ENCODE measurements at places on chromosomes 3 and 15. TPM values are rescaled to one million over a fixed set of nuclear protein-coding genes. Genes with fewer than 3 reads are reported as not detected.
A peak's percentile ranks its signal among the peaks of the same experiment; 100 is the strongest.

DNA sequence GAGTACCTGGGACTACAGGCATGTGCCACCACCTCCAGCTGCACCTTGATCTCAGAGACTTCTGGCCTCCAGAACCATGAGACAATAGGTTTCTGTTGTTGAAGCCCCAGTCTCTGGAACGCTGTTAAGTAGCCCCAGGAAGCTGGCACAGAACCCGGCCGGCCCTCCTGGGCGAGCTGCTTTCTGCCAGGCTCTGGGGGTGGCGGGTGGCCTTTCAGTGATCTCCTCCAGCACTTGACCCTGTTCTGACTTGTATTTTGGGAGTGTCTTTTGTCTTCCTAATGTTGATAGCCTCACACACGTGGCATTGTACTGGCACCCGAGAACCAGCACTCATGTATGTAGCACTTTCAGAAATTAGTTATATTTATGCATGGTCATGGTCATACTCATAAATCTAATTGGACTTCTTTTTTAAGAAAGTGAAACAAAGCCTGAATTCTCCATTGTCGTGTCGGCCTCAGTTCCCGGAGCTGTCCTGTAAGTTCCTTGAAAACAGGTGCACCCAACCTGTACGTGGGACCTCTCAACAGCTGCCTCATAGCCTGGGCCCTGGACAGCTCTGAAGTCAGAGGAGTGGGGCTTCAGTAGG, 74.0 kb downstream of the TFRC start:
- DNase-seq: no peak

DNA sequence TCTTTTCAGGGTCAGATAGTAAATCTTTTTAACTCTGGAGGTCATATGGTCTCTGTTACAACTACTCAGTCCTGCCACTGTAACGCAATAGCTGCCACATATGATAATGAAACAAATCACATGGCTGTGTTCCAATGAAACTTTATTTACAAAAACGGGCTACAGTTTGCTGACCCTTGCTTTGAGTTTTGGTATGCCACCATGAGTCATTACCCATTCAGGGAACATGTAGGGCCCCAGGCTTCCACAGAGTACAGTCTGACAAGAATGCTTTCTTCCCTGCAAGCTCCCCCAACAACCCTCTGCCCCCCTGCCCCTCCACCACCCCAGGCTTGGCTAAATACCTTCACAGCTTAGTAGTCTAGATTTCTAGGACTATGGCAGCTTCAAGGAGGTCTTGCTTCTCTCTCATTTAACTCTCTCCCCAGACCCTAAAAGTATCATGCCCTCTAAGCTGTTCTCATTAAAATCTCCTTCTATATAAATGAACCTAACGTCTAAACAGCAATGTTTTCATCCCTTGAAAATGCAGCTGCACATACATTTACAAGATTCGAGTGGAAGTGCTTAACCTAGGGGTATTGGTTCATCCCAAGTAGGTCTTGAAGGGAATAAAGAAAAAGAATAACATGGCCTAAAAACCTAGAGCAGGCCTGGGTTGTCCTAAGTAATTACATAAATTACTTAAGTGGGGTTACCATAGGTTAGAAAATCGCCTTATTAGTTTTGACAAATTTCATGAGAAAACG, 117.8 kb upstream of the PRICKLE2 start:
- peak; percentile 97 for DNase-seq

- DNase-seq: no peak
Observed at GRCh38 chr3:133491481-133492059, 81.9 kb upstream of the CDV3 start.

Gene SAXO2
- 1.6 TPM for total RNA-seq

DNA sequence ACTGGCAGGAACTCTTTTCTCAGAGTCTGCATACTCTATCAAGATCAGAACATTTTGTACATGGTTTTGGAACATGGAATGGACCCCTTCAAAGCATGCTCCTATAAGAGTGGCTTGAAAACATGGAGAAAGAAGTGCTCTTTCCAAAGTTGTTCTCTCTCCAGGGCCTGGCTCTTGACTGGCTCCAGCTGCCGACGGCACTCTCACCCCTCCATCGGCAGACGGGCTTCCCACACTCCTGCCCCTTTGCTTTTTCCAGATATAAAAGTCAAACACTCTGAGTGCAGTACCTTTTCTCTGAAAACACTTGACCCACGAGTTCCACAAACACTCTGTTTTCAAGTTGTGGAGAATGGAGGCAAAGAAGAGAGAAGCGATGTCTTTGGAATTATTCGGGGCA, 72.5 kb upstream of the ONECUT1 start:
- no peak for DNase-seq

Gene UCN2
- 6.0 TPM for total RNA-seq

GRCh38 chr3:42300013-42300412, 34.0 kb upstream of the CCK start:
- peak; percentile 33 for DNase-seq

- no peak for DNase-seq
Observed at GRCh38 chr3:119524931-119525662, 26.8 kb downstream of the TIMMDC1 start.

- DNase-seq: no peak
Observed at GRCh38 chr3:3149560-3149959, 22.8 kb downstream of the TRNT1 start.

GRCh38 chr15:98878862-98879261, 128.7 kb downstream of the PGPEP1L start:
- no peak for DNase-seq

DNA sequence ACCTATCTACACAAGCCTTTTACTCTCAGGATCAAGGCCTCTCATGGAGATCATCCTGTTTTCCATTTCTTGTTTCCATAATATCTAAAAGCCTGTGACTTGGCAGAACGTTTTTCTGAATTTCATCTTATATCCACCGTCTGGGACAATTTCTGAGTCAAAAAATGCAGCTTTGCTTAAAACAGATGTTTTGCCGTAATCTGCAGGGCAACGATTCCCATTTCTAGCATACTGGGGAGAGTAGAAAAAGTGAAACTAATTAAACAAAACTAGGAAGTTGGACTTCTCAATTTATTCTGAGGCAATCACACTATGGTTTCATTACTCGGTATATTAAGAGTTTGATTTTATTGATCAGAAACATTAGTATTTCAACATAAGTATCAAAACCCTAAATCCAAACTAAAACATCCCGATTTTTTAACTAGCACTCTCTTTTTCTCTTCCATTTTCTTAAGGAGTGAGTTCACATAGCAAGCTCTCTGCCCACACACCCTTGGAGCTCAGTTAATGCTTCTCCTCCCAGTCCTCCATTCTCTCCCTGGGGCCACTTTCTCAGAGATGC, 33.6 kb downstream of the SPATA12 start:
- no peak for DNase-seq

DNA sequence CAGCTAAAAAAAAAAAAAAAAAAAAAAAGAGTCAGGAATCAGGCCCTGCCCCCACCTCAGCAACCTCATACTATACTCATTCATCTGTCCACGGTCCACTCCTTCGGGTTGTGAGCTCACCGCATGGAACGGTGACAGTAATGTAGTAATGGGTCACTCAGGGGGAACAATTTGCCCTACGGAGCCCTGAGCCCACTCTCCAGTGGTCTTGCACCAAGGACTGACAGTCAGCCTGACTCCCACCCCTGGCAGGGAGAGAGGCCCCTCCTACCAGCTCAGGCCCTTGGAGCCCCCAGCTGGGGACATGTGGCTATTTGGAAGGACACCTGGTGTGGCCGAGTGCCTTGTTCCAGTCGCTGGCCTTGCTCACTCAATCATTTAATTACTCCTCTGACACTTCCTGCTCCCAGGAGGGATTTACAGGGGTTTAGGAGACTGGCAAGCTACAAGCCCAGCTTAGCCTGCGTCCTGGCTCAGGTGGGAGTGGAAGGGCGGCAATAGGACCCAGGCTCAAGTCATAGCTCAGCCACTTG, 19.9 kb upstream of the CACNA2D2 start:
- DNase-seq: no peak

- DNase-seq: no peak
Observed at GRCh38 chr3:4675704-4676103, 182.6 kb downstream of the ITPR1 start.

GRCh38 chr3:99637368-99638111, 854 bp upstream of the COL8A1 start:
- DNase-seq: peak; percentile 68

Gene SH3GL3
- under 0.01 TPM for total RNA-seq

GRCh38 chr15:40461958-40462357, 8.8 kb upstream of the CHST14 start:
- DNase-seq: no peak

DNA sequence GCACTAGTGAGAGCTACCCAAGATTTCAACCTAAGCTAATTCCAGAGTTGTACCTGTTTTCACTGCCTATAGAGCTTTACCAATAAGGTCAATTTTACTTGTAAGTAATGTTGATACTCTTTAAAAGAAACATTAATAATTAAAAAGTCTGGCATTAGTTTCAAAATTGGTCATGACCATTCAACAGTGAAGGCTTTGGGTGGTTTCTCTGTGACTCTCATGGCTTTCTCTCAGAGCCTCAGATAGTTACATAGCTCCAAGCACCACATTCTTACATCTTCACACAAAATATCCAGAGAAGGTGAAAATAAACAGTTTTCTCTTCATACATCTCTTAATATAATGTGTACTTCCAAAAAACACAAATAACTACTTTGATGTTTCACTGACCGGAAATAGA, 61.5 kb upstream of the TCF12 start:
- DNase-seq: no peak

- no peak for DNase-seq
Observed at GRCh38 chr3:157513585-157513984, 10.4 kb upstream of the VEPH1 start.

Gene RAB43
- 19.0 TPM for total RNA-seq

DNA sequence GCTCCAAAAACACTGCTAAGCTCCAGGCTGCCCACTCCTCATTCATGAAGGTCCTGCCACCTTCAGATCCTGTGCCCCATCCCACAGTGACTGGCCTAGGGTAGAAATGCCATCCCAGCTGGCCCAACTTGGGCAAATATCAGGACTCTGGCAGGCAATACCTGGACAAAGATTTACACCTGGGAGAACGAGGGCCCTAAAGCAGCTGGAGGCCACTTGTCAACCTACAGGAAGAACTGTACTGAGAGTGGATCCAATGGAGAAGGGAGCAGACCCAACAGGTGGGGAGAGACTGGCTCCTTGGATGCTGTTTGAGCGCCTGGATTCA, 57.1 kb upstream of the GATA2 start:
- DNase-seq: no peak

Gene FES
- total RNA-seq: 26.1 TPM

DNA sequence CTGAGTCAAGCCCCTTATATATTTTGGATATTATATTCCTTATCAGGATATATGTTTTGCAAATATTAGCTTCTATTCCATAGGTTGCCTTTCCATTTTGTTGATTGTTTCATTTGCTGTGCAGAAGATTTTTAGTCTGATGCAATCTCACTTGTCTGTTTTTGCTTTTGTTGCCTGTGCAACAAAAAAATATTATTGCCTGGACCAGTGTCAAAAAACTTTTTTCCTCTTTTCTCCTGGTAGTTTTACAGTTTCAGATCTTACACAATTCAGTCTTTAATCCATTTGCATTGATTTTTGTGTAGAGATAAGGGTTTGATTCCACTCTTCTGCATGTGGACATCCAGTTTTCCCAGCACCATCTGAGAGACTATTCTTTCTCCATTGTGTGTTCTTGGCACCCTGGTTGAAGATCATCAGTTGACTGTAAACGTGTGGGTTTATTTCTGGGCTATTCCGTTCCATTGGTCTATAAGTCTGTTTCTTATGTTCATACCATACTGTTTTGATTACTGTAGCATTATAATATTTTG, 228.9 kb upstream of the NR2E3 start:
- peak; percentile 66 for DNase-seq

GRCh38 chr15:75989045-75989444, 23.2 kb downstream of the NRG4 start:
- DNase-seq: peak; percentile 66

DNA sequence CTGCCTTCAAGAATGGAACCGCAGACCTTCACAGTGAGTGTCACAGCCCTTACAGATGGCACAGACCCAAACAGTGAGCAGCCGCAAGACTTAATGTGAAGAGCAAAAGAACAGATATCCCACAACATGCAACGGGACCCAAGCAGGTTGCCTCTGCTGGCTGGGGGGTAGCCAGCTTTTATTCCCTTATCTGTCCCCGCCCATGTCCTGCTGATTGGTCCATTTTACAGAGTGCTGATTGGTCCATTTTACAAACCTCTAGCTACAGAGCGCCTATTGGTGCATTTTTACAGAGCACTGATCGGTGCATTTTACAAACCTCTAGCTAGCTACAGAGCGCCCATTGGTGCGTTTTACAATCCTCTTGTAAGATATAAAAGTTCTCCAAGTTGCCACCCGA, 102.0 kb upstream of the IGF1R start:
- DNase-seq: no peak

Gene PSTPIP1
- total RNA-seq: not detected

Gene CCR1
- under 0.01 TPM for total RNA-seq

Gene CCR2
- not detected for total RNA-seq

DNA sequence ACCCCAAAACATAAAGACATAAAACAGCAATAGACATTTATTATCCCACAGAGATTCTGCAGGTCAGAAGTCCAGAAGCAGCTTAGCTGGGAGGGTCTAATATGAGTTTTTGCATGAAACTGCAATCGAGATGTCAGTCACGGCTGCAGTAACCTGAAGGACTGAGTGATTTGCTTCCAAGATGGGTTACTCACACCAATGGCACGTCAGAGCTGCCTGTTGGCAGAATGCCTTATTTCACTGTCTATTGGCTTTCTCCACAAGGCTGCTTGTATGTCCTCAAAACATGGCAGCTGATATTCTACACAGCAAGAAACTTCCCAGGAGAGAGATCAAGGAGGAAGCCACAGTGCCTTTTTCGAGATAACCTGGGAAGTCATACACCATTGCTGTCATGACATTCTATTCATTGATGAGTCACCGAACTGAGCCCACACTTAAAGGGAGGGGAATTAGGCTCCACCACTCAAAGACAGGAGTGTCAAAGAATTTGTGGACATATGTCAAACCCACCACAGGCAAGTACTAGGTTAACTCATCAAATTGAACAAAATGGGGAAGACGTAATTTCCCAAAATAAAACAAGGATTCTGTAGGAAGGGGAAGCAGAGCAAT, 122.2 kb downstream of the SYNPR start:
- DNase-seq: peak; percentile 2

Gene GPX1
- total RNA-seq: 272 TPM
